ENCODE measurements at places on chromosomes 5 and 9.

GRCh38 chr9:77038281-77039036, 19.0 kb downstream of the FOXB2 start:
- no peak for DNase-seq

DNA sequence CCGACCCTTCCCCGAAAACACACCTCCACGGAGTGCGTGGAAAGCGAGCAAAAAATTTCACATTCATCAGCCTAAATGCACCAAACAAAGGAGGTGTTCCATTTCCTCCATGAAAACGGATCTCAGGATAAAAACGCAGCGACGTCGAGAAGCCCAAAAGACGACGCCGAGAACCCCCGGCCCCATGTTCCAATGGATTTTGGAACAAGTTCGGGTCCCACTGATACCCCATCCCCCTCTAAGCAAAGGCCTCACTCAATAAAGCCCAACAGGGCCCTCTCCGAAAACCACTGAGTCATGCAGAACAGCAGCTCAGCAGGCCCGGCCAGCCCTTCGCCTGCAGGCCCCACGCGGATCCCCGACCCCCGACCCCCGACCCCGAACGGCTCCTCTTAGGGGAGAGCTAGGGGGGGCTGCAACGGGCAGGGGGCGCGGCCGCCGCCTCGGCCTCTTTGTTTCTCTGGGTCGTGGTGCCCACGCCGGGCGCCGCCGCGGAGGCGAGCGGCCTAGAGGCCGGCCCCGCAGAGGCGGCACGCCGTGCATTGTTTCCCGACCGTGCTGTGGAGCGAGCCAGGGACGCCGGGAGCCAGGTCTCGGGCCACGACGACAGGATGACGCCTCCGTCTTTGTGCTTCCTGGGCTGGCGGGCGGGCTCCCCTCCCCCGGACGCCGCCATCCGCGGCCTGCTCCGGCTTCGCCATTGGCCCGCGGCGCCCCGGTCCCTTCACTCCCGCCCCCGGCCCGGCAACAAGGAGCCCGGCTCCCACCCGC, 915 bp downstream of the ZFAND5 start:
- DNase-seq = no peak

DNA sequence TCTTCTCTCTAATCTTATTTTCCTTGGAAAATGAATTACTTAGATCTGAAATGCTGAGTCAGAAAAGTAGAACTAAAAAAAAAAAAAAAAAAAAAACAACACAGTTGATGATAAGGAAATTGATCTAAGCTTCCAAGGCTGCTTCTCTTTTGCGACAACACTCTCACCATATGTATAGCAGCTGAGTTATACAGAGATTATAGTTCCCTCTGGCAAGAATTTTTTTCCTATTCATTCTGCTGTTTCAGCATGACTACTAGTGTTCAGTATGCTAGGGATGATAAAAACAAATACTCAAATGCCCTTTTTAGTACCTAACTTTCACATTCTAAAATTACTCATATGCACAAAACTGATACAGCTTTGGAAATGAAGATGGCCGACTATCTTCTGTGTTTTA, 267.3 kb downstream of the MLLT3 start:
- peak; percentile 53 for DNase-seq

GRCh38 chr5:54285686-54286085, 24.7 kb downstream of the ARL15 start:
- no peak for DNase-seq

- DNase-seq = no peak
These were observed 404 bp upstream of the AFAP1L1 start for GRCh38 chr5:149271195-149271715.

DNA sequence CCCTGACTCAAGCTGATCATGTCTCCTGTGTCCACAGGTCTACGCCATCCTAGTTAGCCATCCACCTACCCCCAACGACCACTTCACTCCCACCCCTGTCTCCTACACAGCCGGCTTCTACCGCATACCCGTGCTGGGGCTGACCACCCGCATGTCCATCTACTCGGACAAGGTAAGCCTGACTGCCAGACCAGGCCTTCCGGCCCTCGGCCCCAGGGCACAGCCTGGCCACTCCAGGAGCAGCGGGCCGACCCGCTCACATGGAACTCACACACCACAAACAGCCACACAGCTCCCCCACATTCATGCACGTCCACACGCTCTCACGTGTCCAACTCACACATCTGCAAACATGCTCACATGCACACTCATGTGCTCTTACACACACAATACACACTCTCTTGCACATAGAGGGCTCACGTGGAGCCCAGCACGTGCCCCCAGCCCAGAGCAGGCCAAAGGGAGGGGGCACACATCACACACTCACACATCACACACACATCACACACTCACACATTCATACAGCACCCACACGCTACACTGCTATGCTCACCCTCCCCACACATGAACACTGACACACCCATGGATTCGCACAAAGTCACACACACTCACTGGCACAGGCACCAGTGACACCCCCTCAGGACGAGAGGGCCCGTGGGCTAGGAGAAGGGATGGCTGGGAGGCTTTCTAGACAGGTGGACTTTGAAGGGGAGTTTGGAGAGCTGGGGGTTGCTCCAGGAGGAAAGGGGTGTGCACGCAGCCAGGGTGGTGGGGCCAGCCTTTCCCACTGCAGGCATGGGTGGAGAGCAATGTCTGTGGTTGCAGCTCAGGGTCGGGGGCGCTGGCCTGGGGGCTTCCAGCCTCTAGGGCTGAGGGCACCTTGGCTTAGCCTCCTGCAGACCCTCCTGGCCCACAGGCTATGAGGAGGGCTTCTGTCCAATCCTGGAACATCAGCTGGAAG, 3.3 kb downstream of the GRIN1 start:
- no peak for DNase-seq

DNA sequence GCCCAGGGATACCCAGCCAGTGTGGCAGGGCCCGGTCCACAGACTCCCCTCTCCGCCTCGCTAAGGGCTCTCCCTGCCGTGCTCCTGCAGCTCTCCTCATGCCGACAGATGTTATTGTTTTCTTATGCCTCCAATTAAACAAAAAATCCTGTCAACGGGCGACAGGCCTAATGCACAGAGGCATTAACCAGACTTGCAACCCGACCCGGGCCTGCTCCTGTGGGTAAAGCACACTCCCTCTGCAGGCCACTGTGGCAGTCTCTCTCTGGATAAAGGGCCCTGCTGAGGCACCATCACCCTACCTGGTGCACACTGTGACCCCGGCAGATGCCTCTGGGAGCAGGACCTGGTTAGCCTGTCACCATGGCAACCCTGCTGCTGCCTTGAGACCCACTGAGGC, 27.5 kb upstream of the HAND1 start:
- no peak for DNase-seq

- DNase-seq = no peak
These were observed 13.3 kb downstream of the OR13J1 start for GRCh38 chr9:35856882-35857281.

- no peak for DNase-seq
These were observed 32.9 kb downstream of the STRBP start for GRCh38 chr9:123235448-123235847.

DNA sequence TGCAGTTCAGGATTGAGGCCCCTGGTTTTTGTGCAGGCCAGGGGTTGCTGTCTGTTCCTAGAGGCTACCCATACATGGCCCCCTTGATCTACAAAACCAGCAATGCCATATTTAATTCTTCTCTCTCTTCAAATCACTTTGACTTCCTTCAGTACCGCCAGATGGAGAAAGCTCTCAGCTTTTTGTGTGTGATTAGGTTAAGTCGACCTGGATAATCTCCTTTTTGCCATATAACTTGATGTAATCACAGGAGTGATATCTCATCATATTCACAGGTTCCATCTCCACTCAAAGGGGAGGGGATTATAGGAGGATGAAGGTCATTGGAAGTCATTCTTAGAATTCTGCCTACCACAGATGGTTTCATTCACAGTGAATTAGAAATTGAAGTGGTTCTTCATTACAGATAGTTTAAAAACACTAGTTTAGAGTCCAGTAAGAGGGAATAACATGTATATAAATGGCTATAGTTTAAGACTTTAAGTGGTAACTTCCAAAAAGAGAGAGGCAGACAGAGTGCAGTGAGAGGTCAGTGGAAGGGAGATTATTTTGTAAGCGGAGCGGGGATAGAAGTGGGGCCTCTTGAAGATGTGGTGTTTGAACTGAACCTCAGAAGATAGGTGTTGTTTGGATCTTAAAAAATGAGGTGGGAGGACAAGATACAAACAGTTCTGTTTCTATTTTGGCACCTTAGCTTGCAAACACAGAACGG, 85.9 kb downstream of the GALNT10 start:
- no peak for DNase-seq
